ENCODE measurements at places on chromosomes 16 and 17. TPM values are rescaled to one million over a fixed set of nuclear protein-coding genes. Genes with fewer than 3 reads are reported as not detected.

Gene PRPSAP2
- total RNA-seq: 54.4 TPM

Gene MT1A
- total RNA-seq: not detected

Gene NPIPA8
- 16.7 TPM for total RNA-seq

Gene CTNS
- total RNA-seq: 21.8 TPM

Gene HAGHL
- 19.1 TPM for total RNA-seq

Gene MYH8
- total RNA-seq: not detected

Gene NOXO1
- total RNA-seq: 1.2 TPM

Gene KRT39
- total RNA-seq: not detected

Gene CSH2
- total RNA-seq: not detected

Gene KRTAP17-1
- not detected for total RNA-seq

Gene ENPP7
- total RNA-seq: not detected

Gene SALL1
- total RNA-seq: 22.7 TPM

Gene CCL4L2
- not detected for total RNA-seq

Gene ABCA6
- total RNA-seq: not detected

Gene NXN
- 90.4 TPM for total RNA-seq

Gene FLII
- total RNA-seq: 262 TPM

Gene TNRC6C
- total RNA-seq: 16.2 TPM

Gene LGALS9
- 0.73 TPM for total RNA-seq

Gene CACNB1
- 13.1 TPM for total RNA-seq

Gene DEXI
- total RNA-seq: 58.2 TPM

Gene MYL11
- total RNA-seq: not detected

Gene MMP2
- total RNA-seq: 43.8 TPM

Gene FOXF1
- total RNA-seq: not detected

Gene PITPNM3
- 2.2 TPM for total RNA-seq

Gene KREMEN2
- total RNA-seq: 16.1 TPM

Data from GM23338 (cell line).